CD4-positive, alpha-beta T cell treated with Interleukin-12 subunit alpha and Interleukin-12 subunit beta, for 1 hour (primary cell): ENCODE measurements at places on chromosomes 1 and 21.
A peak's percentile ranks its signal among the peaks of the same experiment; 100 is the strongest.

GRCh38 chr1:115506518-115506917, 135.3 kb upstream of the VANGL1 start:
- no peak for DNase-seq

DNA sequence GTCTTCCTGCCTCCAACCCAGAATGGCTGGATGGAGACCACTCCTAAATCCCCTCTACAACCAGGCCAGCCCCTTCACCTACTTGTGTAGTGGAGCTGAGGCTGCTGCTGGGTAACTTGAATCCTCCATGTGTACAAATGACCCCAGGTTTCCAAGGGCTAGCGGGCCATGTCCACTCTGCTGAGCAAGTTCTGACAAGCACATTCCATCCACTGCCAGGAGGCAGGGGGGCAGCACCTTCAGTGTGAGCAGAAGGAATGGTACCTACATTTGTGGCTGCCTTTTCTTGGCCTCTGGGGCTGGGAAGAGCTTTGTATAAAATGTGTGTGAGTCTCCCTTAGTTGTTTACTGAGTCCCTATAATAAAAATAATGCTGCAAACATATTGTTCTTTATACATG, 14.5 kb downstream of the KIAA0040 start:
- DNase-seq, result no peak

DNA sequence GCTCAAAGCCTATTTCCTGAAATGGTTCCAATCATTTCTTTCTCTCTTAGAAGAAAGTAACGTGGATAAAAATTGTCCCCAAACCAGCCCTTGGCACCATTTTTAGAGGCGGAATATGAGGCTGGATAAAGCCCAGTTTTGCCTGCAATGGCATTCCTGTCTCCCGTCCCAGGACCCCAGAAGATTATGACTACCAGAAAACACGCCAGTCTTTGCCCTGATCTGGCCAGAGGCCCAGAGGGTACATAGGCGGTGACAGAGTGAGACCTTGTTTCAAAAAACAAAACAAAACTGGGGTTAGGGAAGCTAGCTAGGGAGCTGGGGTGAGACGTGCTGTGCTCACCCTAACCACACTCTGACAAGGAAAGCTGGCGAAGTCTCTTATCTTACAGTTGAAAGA, at the start of gene AADACL4:
Gene AADACL4 (plus strand): TSS at position 301 of the 400 bp plus-strand sequence. CDS start 462 bp downstream, outside the sequence.
- DNase-seq, result no peak

GRCh38 chr1:202968895-202969295, 1.8 kb upstream of the CYB5R1 start:
- peak; percentile 54 for DNase-seq

- no peak for DNase-seq
Measured at GRCh38 chr1:99669821-99670220, 23.9 kb downstream of the PALMD start.

GRCh38 chr1:19676438-19676922, 11.8 kb downstream of the HTR6 start:
- no peak for DNase-seq

- DNase-seq, result no peak
Measured at GRCh38 chr1:234614081-234614489, 4.1 kb upstream of the IRF2BP2 start.

DNA sequence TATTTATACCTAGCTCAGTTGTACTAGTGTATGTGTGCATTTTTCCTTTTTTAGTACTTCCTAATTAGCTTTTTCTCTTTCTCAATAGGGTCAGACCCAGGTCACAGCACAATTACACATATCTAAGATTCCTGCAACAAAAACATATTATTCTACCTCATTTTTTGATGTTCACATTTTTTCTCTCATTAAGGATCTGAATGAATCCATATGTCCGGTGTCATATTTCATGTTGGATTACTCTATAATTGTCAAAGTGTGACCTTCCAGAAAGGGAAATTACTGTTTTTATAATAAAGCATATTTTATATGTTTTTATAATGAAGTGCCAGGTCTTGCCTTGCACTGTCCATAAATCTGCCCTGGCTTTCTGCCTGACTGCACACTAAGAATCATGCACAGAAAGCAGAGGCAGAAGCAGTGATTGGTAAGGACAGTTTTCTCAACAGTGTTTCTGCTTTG, 143.7 kb downstream of the KCNT2 start:
- no peak for DNase-seq
